ENCODE measurements at places on chromosomes 2 and 18.
A peak's percentile ranks its signal among the peaks of the same experiment; 100 is the strongest.

DNA sequence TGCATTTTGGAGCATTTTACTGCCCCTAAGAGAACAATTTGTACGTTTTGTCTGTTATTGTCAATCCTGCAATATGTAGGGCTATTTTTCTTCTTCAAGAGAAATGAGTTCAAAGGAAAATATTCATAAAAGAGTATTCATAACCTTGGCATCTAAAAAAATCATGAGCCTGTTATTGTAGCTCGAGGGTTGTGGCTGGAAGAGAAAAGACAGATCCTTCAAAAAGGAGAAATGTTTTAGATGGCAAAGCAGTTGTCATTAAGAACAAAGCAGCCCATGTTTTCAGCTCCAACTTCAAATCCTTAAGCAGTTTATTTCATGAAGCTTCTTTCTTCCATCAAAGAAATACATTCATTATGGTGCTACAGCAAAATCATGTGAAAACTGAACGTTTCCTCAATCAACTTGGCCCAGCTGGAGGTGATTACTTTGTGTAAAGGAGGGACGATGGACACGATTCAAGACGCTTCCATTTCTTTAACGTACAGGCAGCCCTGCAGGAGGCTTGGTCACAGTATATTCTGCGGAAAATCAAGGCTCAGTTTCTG, 31.4 kb downstream of the QPCT start:
- DNase-seq = no peak

GRCh38 chr2:221389421-221389820, 182.7 kb downstream of the EPHA4 start:
- DNase-seq = no peak

DNA sequence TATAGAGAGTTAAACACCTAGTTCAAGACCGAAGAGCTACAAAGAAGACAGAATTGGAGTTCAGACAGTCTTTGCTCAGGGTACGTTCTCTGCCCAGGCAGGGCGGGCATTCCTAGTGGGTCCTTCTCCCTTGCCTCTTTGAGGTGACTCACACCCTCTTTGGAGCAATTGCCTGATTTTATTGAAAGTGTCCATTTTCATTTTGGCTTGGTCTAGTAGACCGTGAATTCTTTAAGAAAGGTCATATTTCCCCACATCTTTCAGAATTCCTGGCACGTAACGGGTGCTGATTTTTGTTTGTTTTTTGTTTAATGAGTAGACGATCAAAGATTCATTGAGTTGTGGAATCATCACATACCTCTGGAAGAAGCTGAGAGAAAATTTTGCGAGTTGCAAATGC, 871.5 kb downstream of the RNF144A start:
- no peak for DNase-seq

GRCh38 chr2:696999-697627, 19.9 kb upstream of the TMEM18 start:
- DNase-seq = no peak

- DNase-seq = no peak
Observed at GRCh38 chr18:74274700-74275099, 17.1 kb downstream of the CYB5A start.

DNA sequence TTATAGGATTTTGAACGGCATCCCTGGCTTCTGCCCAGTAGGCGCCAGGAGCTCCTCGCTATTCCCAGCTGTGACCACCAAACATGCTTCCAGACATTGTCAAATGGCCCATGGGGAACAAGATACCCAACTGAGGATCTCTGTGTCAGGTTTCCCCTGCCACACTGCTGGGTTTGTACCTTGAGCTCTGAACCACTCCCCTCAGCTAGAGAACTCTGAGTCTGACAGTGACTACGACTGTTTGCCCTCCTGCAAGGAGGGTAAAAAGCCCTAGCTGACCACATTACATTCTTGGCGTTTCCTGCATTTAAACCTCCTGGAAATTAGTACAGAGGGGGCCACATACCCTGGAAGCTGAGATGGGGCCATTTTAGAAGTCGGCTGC, 12.4 kb downstream of the LRRFIP1 start:
- no peak for DNase-seq

- peak; percentile 50 for DNase-seq
Observed at GRCh38 chr2:48530033-48530811, at the start of gene STON1. TSS of gene STON1 (plus strand) at chr2:48530154. CDS start at chr2:48580634, 50,480 bp downstream.

All from Peyer's patch (tissue), 4 donors.